ENCODE measurements at places on chromosomes 1 and 21.

GRCh38 chr1:105872817-105873216 lies 1183.7 kb upstream of the PRMT6 start:
- peak; percentile 48 for DNase-seq

DNA sequence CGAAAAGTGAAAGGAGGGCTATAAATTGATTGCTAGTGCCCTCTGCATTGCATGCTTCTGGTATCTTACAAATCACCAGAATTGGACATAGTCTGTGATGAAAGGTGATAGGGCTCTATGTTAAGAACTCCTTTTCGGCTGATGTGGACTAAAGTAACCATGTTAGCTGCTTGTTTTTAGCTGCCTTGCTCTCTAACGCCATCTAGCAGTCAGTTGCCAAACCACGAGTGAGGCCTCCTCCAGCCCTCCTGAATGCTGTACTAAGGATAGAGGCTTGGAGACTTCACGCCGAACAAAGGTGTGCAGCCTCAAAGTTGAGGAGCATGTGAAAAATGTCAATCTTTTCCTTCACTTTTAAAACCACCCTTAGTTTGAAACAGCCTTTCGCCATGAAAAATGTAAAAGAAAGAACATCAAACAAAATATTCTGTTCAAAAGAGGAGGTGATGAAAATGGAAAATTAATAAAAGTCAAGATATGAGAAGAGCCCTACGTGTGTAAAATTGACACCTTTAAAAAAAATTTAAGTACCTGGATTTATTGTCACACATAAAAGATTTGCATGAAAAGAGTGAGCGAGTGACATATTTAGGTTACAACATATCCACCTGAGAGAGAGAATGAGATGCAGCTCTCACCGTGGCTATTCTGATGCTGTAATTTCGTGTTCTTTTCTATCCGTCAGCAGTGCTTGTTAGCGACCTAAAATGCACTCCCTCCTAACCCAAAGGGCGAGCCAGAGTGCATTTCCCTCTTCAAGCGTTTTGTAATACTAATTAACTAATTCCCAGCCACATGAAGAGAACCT lies 8.1 kb downstream of the LRRC53 start:
- peak; percentile 90 for DNase-seq

DNA sequence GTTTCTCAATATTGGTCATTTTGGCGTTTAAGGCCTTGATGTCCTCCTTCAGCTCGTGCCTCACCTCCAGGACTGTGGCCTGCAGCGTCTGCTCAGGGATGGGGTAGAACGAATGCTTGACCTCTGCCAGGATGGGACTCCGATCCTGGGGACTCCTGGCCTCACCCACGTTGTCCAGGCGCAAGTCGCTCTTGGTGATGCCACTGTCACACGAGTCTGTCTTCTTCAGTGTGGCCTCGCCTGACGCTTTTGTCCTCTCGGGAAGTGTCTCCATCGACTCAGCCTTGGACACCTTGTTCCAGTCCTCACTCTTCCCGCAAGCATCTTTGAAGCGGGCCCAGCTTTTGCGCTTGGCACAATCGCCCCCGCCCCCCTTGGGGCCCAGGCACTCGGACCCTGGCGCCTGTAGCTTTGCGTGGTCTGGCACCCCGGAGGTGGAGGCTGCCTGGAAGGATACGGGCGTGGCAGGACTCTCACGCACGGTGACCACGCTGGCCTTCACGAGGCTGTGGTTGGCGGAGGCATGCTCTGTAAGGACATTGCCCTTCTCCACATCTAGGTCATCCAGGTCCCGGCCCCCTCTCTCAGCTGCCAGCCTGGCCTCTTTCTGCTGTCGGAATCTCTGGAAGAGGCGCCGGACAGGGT lies 354.8 kb downstream of the HHAT start:
- DNase-seq: no peak

DNA sequence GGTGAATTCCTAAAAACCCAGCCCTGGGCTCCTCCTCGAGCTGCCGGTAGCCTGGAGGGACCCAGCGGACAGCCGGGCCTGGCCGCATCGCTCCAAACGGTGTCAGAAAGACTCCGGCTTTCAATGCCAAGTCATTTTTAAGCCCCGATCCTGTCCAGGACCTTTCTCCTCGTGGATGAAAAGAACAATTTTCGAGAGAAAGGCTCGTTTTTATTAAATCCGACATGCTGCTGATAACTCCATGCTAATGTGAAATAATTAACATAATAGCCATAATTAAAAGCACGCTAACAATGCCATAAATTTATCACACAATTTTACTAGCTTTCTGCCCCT lies 4.6 kb upstream of the FOXD3 start:
- no peak for DNase-seq

GRCh38 chr1:238647877-238648276 lies 738.5 kb upstream of the CHRM3 start:
- peak; percentile 12 for DNase-seq

DNA sequence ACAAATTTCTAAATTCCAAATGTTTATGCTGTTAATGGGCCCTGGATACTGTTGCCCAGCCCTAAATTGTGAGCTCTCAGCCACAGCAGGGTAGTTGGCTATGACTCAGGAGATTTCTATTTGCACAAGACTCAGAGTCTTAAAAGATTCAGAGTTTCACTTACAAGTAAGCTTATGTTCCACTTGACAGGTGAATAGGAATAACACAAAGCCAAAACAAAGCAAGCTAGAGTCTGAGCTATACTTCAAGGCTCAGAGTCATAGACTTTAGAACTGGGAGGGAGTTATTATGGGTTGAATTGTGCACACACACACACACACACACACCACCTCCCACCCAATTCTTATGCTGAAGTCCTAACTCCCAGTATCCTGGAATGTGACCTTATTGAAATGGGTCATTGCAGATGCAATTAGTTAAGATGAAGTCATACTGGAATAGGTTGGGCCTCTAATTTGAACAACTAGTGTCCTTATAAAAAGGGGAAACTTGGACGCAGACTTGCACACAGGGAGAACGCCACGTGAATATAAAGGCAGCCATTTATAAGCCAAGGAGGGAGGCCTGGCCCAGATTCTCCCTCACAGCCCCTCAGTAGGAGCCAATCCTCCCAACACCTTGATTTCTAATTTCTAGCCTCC lies 30.2 kb downstream of the PRDX6 start:
- peak; percentile 30 for DNase-seq

GRCh38 chr21:38377165-38378088 lies 120.6 kb downstream of the KCNJ15 start:
- DNase-seq: peak; percentile 71

DNA sequence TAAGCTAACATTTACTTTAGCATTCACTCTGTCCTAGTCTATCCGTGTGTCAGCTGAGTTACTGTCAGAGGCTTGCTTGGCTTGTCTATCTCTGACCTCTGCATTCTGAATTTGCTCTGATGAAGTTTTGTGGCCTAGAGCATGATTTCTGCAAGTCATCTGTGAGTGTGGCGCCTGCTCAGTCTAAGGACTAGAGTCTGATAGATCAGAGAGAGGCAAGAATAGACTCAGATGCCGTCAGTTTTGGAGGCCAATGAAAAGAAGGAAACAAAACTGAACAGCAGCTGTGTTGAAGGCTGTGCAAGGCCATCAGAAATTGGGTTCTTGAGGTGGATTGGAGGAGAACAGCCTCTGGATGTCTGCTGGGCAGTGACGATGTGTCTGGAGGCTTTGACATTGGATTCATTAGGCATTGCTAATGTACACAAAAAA lies 573.1 kb downstream of the USP25 start:
- DNase-seq: no peak

DNA sequence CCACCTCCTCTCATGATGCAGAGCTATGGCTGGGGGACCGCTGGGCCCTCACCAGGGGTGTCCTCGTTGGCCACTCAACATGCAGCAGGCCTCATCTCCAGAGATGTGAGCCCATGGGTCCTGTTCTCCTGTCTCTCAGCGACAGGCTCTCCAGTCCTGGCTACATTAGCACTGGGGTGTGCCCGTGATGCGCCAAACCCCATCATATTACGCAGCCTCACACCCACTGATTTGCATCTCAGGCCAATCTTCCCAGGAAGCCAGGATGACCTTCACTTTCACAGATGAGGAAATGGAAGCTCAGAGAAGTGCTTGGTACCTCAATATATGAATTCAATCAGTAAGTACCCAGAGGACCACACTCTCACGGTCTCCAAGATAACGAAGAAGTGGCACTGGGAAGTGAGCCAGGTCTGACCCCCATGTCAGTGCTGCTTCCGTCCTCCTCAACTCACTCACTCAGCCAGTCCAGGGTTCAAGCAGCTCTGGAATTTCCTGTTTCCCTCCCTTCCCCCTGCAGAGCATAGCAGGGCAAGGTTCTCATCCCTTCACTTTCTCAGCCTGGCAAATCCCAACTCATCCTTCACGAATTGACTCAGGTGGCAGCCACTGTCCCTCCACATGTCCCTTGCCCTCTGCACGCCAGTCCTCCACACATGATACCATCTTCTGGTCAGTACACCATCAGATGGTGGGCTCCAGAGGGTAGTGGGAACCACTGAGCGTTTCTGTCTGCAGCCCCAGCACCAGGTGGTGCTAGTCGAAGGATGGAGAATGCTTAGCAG lies 28.9 kb upstream of the EVA1B start:
- no peak for DNase-seq

Data from NCI-H82 (cell line).